ENCODE measurements at places on chromosomes 12 and 14. TPM values are rescaled to one million over a fixed set of nuclear protein-coding genes. Genes with fewer than 3 reads are reported as not detected.

- DNase-seq = no peak
Observed at GRCh38 chr14:63496837-63497400, 46.3 kb downstream of the PPP2R5E start.

DNA sequence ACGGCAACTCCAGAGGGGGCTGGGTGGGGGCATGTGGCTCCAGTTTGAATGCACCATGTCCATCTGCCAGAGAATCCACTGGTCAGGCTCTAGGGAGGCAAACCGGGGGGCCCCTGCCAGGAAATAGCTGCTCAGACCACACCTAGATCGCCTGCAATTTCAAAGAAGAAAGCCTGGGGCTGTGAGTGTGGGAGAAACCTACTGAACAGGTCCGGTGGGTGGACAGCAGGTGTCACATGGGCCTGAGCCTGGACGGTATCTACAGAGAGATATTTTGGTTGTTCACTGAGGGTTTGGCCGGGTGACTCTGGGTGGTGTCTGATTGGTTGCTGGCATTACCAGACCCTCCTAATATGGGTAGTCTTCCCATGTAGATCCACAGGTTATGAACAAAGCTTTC, 32.0 kb downstream of the DAO start:
- DNase-seq = no peak

- no peak for DNase-seq
Observed at GRCh38 chr12:40225984-40226602, 1.3 kb downstream of the LRRK2 start.

DNA sequence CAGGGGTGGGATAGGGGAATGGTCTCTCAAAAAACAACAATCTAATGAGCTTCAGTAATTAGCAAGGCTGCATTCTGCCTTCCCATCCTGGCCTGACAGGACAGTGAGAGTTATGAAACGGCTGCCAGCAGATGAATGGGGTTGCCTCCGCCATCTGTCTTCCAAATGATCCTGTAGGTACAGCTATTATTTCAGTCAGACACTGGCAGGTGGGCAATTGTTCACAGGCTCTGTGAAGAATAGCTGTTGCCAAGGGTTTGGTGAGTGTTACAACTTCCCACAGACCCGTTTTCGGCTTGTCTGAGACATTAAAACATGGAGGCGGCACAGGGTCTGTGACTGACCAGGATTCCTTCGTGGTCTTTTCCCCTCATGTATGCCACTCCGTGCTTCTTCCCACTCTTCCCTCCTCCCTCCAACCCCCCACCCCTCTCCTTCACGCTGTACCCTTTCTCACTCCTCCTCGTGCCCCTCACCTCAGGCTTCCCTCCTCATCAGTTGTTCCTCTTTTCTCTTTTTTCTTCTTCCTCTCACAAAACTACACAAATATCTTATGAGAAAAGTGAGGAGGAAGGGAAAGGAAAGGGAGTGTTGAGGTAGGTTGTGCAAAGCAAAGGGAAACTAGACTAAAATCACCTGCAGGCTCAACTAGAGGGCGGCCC, 160.8 kb upstream of the GZMB start:
- DNase-seq = no peak

GRCh38 chr12:25992026-25992782, 33.7 kb downstream of the RASSF8 start:
- DNase-seq = no peak

- DNase-seq = no peak
Observed at GRCh38 chr12:104339663-104340062, 36.1 kb downstream of the EID3 start.

DNA sequence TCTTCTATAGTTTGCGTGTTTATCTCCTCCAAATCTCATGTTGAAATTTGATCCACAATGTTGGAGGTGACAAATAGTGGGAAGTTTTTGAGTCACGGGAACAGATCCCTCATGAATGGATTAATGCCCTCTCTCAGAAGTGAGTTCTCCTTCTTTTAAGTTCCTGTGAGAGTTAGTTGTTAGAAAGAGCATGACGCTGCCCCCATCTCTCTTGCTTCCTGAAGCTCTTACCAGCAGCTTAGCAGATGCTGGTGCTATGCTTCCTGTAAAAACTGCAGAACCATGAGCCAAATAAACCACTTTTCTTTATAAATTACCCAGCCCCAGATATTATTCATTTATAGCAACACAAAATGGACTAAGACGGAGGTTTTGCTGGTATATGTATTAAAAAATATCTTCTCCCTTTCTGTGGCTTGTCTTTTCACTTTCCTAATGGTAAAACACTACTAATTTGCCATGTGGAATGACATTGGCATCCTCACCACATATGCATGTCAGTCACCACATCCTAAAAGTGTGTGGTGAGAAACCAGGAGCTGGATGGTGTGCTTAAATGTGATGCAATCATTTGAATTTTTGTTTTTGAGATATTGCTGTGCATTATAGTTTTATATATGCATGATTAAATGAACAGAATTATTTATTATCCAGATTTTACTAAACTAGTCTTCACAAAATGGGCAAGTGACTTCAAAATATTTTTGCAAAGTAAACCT, 449.3 kb downstream of the ADAMTS20 start:
- no peak for DNase-seq

GRCh38 chr14:78737116-78737515, 566.9 kb downstream of the NRXN3 start:
- DNase-seq = no peak

- DNase-seq = no peak
Observed at GRCh38 chr14:35140718-35141581, 18.6 kb downstream of the PRORP start.

GRCh38 chr12:98351089-98351488, 164.3 kb upstream of the TMPO start:
- DNase-seq = no peak

GRCh38 chr12:111838353-111838752, 3.7 kb upstream of the MAPKAPK5 start:
- DNase-seq = no peak

DNA sequence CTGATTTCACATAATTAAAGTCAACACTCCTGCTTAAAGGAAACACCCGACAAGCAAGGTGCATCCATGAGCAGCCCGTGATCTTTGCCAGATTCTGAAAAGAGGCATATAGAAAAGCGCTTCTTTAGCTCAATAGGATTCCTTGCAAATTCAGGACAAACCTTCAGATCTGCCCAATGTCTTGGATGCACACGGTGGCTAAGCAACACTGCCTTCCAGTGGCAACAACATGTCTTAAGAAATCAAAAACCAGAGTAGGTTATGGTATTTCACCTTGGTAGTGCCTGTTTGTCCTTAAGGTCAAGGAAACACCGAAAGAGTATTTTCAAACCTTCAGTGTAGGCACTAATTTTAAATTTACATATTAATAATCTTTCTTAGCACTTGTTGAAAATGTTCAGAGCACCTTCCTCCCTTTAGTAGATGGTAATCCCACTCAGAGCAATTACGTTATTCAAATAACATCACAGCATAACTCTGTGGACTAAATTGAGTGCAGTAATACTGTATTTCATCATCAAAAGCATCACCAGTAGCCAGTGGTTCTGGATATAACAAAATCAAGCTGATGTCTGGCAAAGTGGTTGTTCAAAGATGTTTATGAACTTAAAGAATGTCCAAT, 58.0 kb upstream of the CDKN3 start:
- DNase-seq = no peak

DNA sequence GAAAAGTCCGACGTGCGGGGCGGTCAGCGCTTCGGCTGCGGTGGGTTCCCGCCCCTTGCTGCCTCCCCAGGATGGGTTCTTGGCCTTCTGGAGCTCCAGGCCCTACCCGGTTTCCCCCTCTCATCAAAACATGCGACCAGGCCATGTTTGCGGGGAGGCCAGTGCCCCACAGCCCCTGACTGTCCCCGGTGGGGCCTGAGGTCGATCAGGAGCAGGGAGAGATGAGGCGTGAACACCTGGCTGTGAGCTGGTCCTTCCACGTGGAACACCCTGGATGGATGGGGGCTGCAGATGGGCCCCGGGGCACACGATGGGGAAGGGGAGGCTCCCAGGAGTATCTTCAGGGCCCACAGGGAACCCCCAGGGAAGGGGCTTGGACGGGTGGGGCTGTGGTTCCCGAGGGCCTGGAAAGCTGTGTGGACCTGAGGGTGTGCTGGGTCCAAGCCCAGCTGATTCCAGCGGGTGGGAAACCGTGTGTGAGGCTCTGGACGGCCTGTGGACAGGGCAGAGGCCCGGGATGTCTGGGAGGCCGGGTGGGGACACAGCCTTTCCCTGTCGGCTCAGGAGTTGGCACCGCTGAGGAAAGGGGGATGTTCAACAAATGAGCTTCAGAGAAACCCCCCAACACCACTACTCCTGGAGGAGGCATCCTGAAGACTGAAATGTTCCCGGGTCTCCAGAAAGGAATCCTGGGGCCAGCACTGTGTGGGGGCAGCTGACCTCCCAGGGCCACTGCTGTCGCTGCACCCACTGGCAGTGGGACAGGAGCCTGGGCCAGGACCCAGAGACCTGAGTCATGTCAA, 187.0 kb upstream of the C14orf180 start:
- no peak for DNase-seq

The FLVCR2 gene
- 7.5 TPM for polyA plus RNA-seq

The SLC17A8 gene
- 0.23 TPM for polyA plus RNA-seq

The SERPINA9 gene
- polyA plus RNA-seq = not detected

The YEATS4 gene
- polyA plus RNA-seq = 38.3 TPM

The CD69 gene
- polyA plus RNA-seq = 5.2 TPM
